ENCODE measurements at places on chromosomes 7 and 10.

- no peak for ATAC-seq
Measured at GRCh38 chr7:109772161-109772560, 1202.5 kb downstream of the DNAJB9 start.

DNA sequence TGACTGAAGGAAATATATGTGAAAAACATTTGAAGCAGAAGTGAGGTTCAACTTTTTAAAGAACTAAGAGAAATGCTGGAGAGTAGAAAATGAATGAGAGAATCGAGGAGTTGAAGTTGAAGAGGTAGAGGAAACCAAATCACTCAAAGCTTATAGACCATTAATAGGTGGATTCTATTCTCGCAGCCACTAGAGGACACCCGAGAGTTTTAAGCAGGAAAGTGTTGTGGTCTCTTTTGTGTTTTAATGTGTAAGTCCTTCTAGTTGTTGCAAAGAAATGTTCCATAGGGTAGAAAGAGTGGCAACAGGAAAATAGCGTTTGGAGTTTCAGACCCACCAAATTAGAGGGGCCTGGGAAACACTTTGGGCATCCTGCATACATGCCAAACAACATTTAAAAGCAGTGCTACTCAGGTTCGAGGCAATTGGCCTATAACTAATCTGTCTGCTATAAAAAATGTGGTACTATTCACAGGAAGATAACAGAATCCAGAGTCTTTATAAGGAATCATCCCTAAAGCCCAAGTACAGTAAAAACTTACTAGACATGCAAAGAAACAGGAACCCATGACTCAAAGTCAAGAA lies 75.3 kb upstream of the TAS2R16 start:
- ATAC-seq, result no peak

DNA sequence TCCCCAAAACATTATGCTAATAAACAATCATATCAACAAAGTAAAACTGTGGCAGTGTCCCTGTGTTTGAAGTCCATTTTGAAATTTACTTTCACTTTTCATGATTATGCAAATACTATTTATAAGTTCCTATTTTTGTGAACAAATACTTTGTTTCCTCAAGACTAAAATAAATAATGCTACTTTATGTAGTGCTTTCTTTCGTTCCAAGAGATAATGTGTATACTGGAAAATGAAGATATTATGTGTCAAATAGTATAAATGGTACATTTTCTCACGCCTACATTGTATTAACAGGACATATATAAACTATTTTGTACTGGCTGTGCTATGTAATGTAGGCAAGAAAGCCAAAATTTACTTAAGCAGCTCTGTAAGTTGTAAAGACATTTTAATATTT lies 136.3 kb downstream of the MALRD1 start:
- ATAC-seq, result no peak

DNA sequence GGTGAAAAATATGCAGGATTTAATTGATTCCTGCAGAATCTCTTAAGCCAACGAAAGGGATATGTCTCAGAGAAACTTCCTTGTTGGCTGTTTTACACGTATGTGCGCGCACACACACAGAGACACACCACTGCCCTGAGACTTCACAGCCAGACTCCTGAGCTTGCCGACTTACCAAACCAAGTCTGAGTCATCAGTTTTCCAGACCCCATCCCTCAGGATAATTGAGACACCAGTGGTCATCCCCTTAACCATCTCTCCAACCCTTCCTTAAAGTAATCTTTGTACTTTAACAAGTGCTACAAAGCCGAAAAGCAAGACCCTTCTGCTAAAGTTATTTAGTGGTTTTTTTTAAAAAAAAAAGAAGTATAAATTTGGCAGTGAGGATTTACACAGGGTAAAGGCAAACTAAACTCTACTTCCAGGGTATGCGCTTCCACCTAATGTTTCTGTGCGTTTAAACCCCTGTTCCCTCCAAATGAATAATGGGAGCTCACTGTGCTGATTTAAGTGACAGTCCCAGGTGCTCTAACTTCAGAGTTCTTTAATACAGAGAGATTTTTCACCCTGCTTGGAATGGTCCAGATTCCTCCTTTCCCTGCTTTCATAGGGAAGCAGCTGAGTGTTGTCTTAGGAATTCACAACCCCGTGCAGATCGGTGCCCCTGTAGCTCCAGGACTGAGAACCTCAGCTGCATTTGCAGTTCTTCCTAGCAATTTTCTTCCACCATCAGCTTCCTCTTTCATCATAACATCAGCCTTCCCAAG lies 198.5 kb downstream of the INHBA start:
- no peak for ATAC-seq

DNA sequence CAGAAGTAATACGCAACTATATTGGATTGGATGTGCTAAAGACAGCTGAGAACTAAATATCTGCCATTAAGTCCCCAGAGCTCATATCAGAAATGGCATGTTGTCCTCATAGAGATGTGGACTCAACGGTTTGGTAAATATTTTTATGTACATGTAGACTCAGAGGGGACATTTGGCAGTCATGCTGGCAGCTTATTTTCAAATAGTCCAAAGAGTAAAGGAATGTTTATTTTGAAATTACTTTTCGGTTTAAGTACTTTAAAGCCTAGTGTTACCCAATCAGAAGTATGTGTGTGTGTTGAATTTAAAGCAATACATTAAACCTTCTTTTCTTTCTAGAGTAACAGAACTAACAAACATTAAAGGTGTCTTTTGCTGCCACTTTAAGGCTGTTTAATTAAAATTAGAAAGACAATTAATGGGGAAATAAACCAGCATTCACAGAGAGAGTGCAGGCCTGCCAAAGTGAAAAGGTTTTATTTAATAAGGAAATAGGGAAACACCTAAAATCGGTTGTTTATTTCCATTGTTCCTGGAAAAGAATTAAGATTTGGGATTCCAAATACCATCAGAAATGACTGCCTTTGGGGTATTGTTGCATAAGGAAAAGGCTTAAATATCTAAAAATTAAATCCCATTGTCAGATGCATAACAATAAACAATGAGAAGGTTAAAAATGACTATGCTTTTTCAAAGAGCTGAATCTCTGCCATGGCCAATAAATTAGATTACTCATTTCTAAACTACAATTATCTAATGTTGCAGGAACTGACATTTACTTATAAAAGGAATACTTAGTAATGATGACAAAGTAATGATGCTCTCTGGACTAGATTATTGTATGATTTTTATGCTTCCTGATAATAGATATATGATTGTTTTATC lies 113.4 kb upstream of the AHR start:
- peak; percentile 69 for ATAC-seq

Data from activated CD4-positive, CD25-positive, alpha-beta regulatory T cell treated with anti-CD3 and anti-CD28 coated beads, Interleukin-2, amount 50 U/mL, for 24 hours (primary cell).